Liver (tissue), 10 donors: ENCODE measurements at places on chromosomes 1 and 21. TPM values are rescaled to one million over a fixed set of nuclear protein-coding genes. Genes with fewer than 3 reads are reported as not detected.

DNA sequence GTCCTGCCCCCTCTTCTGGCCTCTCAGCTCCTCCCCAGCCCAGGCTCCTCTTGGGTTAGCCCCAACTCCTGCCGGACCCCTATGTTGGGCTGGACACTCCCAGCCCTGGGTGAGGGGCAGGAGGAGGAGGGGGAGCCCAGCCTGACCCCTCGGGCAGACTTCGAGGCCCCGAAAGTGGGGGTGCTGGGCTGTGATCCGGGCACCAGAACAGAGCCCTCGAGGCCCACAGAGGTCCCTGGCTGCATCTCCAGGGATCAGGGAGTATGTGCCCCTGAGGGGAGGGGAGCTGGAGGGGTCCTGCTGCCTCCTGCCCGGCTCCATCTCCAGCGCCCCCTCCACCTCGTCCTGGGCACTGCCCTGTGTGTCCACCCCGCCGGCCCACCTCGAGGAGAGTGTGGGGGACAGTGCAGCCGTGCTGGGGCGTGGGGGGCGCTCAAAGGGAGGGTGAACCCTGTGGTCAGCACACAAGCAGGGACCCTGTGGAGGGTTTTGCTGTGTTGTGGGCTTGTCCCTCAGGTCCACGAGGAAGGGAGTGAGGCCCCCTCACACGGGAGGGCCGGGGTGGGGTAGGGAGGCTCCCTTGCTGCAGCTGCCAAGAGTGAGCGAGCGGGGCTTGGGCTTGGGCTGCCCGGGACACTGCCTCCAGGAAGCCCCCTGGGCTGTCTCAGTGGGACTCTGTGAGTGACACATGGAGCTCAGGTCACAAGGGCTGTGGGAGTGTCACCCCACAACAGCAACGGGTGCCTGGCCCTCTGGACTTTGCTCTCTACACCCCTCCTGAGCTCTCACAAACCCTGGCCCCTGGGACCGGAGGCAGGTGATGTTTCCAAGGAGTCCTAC lies 54.4 kb downstream of the COL18A1 start:
- H3K4me1 ChIP-seq = peaks cover 82% of the 10 kb centered on the region
- no peaks in the 10 kb centered on the region for H3K27me3 ChIP-seq
- H3K27ac ChIP-seq = peak overlapping the region; percentile 38
- no peak overlapping the region for H3K4me3 ChIP-seq
- DNase-seq = no peak
- peaks cover 2% of the 10 kb centered on the region for H3K36me3 ChIP-seq

DNA sequence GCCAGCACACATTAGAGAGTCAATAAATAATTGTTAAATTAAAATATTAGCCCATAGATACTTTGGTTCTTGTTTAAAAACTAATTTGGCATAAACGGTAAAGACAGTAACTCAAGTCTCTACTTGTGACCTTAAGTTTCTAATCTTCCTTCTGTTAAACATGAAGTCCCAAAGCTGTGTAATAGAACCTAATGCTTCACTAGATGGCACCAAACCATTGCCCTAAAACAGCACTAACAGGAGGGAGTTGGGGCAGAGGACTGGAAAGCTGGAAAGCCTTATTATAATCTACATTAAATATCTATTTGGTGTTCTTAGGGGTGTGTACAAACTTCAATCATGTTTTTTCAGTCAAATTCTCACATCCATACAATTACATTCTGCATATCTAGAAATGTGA lies 176.7 kb downstream of the OLFM3 start:
- H3K4me1 ChIP-seq = no peaks in the 10 kb centered on the region
- no peaks in the 10 kb centered on the region for H3K36me3 ChIP-seq
- no peaks in the 10 kb centered on the region for H3K27me3 ChIP-seq
- no peak overlapping the region for H3K27ac ChIP-seq

DNA sequence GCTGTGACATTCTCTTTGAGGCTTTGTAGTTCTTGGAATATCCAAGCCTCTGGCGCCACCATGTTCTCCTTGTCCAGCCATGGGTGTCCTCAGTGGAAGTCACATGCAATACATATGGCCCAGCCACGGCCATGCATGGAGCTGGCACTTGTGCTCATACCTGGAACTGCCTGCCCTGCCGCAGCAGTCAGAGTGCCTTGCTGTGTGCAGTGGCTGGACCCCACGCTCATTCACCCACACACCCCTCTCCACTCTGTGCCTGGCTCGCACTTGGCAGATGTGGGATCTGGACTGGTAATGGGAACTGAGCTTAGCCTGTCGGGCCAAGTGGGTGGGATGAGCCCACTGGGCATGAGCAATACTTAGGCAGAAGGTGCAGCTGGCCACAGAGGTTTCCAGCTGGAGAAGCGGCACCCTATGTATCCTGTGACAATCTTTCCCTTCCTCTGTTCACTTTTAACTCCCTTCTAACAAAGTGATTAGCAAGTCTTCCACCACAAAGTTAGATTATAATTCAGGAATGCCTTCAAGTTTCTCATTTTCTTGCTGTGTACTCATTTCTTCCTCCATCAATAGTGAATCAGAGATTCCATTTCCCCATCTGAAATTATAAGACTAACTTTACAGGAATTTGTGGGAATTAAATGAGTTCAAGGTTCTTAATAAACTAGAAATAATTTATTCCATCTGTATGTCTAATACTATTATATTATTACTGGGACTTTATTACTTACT lies 351.6 kb upstream of the NCAM2 start:
- no peak for DNase-seq
- no peak overlapping the region for H3K4me3 ChIP-seq

DNA sequence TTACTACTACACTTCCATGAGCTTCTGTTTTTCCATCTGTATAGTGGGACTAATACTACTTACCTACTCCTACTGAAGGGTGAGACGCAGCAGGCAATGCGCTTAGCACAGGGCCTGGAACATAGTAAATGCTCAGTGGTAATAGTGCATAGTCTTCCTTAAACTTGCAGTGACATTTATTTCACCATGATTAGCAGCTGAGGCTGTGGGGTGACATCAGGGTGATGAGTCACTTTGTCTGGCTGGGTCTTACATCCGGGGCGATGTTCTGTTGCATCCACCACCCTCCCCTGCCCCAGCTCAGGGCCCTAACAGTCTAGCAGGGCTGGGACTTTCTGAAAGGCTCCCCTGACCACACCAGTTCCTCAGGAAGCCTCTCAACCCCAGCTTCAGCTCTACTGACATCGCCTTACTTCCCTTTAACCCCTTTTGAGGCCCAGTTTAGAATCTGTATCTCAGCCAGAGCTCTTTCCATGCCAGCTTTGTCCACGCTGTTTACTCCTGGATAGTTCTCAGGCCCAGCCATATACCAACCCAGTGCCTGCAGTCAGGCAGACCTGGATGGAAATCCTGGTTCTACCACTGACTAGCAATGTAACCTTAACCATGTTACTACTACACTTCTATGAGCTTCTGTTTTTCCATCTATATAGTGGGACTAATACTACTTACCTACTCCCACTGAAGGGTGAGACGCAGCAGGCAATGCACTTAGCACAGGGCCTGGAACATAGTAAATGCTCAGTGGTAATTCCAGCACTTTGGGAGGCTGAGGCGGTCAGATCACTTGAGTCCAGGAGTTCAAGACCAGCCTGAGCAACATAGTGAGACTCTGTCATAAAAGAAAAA lies 66.3 kb downstream of the CD58 start:
- DNase-seq = peak; percentile 61
- no peaks in the 10 kb centered on the region for H3K36me3 ChIP-seq
- H3K4me1 ChIP-seq = no peaks in the 10 kb centered on the region
- peak overlapping the region; percentile 63 for H3K27ac ChIP-seq

DNA sequence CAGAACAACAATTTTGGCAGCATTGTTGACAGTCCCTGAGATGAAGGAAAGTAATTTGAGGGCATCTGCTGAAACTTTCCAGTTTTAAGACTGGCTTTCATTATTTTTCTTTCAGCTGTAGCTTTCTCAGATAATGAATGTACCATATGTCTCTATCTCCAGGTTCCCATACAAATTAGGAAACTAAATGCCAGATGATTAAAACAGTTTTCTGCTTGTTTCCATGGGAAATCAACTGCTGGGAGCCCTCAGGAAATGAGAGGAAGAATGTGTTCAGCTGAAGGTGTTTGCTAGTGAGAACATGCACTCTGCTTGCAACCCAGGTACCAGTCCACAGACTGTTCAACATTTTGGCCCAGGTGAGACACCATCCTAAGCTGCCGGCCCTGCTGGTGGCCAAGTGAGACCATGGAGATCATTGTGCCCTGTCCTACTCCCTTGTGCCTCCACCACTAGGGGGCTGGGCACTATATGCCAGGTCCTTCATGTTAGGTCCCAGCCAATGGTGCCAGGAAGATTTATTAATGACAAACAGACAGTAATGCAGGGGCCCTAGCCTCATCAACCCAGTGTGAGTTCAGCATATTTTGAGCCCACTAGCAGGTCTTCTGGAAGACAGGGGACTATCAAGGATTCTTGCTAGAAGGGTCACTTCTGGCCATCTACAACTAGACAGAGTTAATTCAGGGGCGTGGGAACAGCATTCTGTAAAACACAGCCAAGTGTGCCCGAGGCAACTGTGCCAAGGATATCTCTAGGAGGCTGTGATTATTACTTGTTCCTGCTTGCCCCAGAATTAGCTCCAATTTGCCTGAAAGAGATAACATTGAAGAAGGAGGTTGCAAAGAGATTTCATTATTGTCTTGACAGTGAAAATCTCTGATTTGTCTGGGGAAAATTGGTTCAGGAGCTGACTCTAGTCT lies 17.0 kb upstream of the LRRC8C start:
- H3K27ac ChIP-seq = no peak overlapping the region
- H3K27me3 ChIP-seq = no peaks in the 10 kb centered on the region
- H3K4me1 ChIP-seq = no peaks in the 10 kb centered on the region
- H3K4me3 ChIP-seq = no peak overlapping the region

Gene RGS8
- not detected for total RNA-seq

DNA sequence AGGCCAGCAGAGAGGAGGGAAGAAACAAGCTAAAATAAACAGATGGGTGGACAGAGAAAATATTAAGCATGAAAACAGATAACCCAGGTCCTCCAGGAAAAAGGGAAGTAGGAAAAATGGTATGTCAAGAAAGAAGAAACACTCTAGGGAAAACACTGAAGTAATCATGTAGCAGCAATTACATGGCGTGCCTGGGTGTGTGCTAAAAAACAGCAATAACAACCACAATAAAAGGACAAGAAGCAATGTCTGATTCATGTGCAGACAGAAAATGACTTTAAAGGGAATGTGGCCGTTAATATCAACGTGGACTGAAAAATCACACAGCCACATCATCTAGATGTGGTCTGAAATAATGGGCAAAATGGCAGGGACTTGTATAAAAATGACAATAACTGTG lies 369.7 kb downstream of the PTBP2 start:
- no peaks in the 10 kb centered on the region for H3K4me1 ChIP-seq
- no peak overlapping the region for H3K4me3 ChIP-seq
- DNase-seq = no peak
- H3K27me3 ChIP-seq = no peaks in the 10 kb centered on the region

Gene GABPA
- total RNA-seq = 17.3 TPM

GRCh38 chr1:50231209-50231608 lies 122.5 kb downstream of the ELAVL4 start:
- no peaks in the 10 kb centered on the region for H3K4me1 ChIP-seq
- no peak overlapping the region for H3K4me3 ChIP-seq

DNA sequence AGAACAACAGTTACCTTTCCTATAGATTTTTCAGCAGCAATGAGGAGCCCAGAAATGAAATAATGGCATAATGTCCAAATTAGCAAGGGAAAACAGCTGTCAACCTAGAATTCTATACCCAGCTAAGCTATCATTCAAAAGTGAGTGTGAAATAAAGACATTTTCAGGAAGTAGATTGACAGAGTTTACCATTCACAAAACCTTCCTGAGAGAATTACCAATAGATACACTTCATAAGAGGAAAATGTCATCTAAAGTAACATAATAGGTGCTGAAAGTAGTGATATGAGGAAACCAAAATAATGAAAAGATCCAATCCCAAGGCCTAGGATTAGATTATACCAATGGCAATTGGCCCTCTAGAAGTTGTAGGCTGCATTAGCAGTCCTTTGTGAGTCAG lies 34.6 kb downstream of the OBSCN start:
- no peak overlapping the region for H3K4me3 ChIP-seq
- DNase-seq = no peak
- no peak overlapping the region for H3K27ac ChIP-seq
- no peaks in the 10 kb centered on the region for H3K27me3 ChIP-seq
- H3K36me3 ChIP-seq = peaks cover 5% of the 10 kb centered on the region
- H3K4me1 ChIP-seq = no peaks in the 10 kb centered on the region

- peak overlapping the region; percentile 3 for H3K27ac ChIP-seq
- no peak for DNase-seq
- no peak overlapping the region for H3K4me3 ChIP-seq
- peaks cover 11% of the 10 kb centered on the region for H3K36me3 ChIP-seq
- H3K4me1 ChIP-seq = peaks cover 9% of the 10 kb centered on the region
Observed at GRCh38 chr1:243343970-243344937, 88.4 kb downstream of the SDCCAG8 start.

GRCh38 chr1:70264839-70265238 lies 43.7 kb downstream of the SRSF11 start:
- no peaks in the 10 kb centered on the region for H3K27me3 ChIP-seq
- no peak for DNase-seq
- H3K27ac ChIP-seq = no peak overlapping the region
- H3K4me1 ChIP-seq = no peaks in the 10 kb centered on the region

Gene S100A16
- total RNA-seq = 27.3 TPM

- no peak for DNase-seq
- H3K4me1 ChIP-seq = no peaks in the 10 kb centered on the region
- no peak overlapping the region for H3K27ac ChIP-seq
Observed at GRCh38 chr1:179968994-179969919, 14.6 kb downstream of the CEP350 start.

DNA sequence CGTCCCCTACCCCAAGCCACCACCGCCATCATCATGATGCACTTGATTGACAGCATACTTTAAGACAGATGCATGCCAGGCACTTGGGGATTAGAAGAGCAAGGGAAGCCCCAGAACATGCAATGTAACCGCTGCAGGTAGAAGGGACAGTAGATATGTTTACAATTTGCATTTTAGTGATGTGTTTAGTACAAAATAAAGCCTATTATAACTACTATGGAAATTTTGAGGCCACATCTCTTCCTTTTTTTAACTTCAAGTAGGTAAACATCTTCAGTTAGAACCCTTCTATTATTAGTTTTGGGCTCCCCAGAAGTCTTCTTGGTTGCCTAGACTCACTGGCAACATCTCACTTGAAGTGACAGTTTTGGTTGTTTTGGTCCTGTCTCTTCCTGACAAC lies 25.3 kb downstream of the CR1L start:
- no peaks in the 10 kb centered on the region for H3K36me3 ChIP-seq
- H3K27ac ChIP-seq = no peak overlapping the region

GRCh38 chr1:69888657-69889056 lies 316.7 kb downstream of the LRRC40 start:
- H3K4me3 ChIP-seq = no peak overlapping the region
- no peaks in the 10 kb centered on the region for H3K36me3 ChIP-seq
- no peak for DNase-seq
- no peaks in the 10 kb centered on the region for H3K4me1 ChIP-seq
